Memory B cell (primary cell): ENCODE measurements at places on chromosomes 2 and 18.

DNA sequence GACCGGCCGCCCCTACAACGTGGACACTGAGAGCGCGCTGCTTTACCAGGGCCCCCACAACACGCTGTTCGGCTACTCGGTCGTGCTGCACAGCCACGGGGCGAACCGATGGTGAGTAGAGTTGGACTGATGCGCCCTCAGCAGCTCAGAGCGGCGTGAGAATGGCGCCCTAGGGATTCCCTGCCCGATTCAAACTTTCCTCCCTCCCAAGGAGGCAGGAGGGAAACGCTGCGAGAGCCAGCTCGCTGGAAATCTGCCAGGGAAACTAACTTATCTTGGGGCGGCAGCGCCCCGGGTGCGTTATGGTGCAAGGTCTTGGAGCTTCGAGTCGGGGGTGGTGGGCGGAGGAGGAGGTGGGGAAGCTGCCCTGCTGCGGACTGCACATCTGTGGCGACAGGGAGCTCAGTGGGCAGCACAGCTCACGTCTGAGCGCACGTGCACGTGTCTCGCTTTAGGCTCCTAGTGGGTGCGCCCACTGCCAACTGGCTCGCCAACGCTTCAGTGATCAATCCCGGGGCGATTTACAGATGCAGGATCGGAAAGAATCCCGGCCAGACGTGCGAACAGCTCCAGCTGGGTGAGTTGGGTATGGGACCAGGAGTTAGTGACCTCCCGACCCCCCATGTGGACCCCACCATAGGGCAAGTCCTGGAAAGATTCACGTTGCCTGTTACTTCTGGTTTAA is 697 bp downstream of the ITGA4 start:
- peak; percentile 48 for DNase-seq
- peak overlapping the region; percentile 95 for H3K4me3 ChIP-seq

DNA sequence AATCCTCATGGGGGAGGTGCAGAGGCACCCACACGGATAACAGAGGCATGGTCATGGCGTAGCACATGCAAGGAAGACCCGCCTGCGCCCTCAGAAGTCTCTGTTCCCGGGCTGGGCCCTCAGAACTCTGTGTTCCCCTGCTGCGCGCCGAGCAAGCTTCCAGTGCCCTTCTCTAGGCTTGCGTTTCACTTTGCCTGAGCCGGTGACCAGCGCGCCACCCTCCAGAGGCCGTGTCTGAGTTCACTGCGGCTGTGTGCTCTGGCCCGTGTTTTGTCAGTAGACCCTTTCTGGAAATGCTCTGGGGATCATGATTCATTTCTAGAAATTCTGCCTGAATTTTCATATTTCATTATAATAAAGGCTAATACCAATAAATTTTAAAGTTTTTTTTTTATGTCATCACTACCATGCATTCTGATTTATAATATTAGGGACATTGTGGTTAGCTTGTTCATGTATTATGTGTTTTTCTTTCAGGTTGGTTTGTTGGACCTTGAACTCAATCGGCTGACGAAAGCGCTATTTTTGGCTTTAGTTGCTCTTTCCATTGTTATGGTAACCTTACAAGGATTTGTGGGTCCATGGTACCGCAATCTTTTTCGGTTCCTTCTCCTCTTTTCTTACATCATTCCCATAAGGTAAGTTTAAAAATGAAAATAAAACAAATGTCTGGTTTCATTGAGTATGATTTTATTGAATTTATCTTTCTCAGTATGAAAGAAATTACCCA is 142.7 kb upstream of the NFATC1 start:
- H3K4me1 ChIP-seq, result peaks cover 8% of the 10 kb centered on the region
- no peak for DNase-seq
- peaks cover 18% of the 10 kb centered on the region for H3K36me3 ChIP-seq
- no peaks in the 10 kb centered on the region for H3K27me3 ChIP-seq
- peak overlapping the region; percentile 18 for H3K27ac ChIP-seq
- no peak overlapping the region for H3K4me3 ChIP-seq

- H3K27ac ChIP-seq, result no peak overlapping the region
- H3K4me1 ChIP-seq, result no peaks in the 10 kb centered on the region
- H3K27me3 ChIP-seq, result peaks cover 5% of the 10 kb centered on the region
Measured at GRCh38 chr2:96104487-96104861, 11.9 kb downstream of the ADRA2B start.

DNA sequence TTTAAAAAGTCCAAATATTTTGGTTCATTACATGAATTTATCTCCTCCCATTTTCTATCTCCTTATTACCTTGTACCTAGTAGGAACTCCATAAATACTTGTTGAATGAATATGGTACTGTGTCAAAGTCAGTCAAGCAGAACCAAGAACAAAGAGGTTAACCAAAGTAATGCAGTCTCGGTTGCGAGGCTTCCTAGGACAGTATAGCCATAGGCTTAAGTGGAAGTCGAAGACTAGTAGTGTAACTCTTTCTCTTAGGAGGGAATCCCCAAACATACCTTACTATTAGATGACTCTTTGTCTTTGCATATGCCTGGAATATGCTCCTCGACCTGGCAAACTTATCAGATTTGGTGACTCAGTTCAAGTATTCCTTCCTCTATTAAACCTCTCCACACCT is 4.8 kb downstream of the LIPT1 start:
- H3K27ac ChIP-seq, result peak overlapping the region; percentile 85
- H3K4me3 ChIP-seq, result no peak overlapping the region
- H3K36me3 ChIP-seq, result peaks cover 18% of the 10 kb centered on the region
- no peak for DNase-seq
- peaks cover 24% of the 10 kb centered on the region for H3K4me1 ChIP-seq

GRCh38 chr2:62611854-62612253 is 93.7 kb upstream of the EHBP1 start:
- no peak for DNase-seq
- no peak overlapping the region for H3K4me3 ChIP-seq
- H3K27ac ChIP-seq, result no peak overlapping the region
- H3K36me3 ChIP-seq, result no peaks in the 10 kb centered on the region

DNA sequence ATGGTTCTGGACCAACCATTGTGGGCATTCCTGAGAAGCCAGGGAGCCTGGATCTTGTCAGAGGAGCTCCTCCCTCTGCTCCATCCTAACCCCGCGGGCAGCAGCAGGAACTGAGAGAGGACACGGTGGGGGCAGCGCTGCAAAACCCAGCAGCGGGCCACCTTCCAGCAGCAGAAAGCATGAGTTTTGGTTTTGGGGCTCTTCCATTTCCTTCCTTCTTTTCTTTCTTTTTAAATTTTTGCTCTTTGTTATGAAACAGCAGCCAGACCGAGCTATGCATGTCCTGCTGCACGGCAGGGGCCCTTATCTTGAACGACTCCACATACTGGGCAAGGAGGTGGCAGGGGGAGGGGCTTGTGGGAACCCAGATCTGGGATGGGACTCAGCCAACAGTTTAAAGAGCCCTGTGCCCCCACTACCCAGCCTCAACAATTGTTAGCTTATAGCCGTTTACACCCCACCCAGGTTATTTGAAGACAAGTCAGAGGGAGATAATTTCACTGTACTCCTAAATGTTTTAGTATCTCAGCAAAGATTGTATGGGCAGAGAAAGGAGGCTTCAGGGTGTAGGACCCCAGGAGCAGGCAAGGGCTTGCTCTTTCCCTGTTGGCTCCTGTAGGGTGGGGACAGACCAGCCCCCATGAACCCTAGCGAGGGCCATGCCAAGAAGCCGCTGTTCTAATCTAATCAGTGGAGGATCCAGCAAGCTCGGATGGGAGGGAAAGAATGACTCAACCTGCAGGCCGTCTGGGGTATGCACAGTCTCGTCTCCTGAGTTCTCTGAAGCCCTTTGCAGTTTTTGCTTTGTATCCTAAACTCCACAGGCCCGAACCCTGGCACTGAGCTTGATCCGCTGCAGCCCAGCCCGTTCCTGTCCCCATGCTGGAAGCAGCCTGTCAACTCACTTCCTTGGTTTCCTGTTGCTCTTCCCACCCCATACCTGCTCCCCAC is 75.3 kb downstream of the LRRFIP1 start:
- peaks cover 66% of the 10 kb centered on the region for H3K4me1 ChIP-seq
- peaks cover 10% of the 10 kb centered on the region for H3K36me3 ChIP-seq
- DNase-seq, result no peak

GRCh38 chr2:48529194-48529593 is 760 bp upstream of the STON1 start:
- peaks cover 3% of the 10 kb centered on the region for H3K36me3 ChIP-seq
- no peak overlapping the region for H3K27ac ChIP-seq
- H3K27me3 ChIP-seq, result peaks cover 11% of the 10 kb centered on the region
- H3K4me3 ChIP-seq, result peak overlapping the region; percentile 11

DNA sequence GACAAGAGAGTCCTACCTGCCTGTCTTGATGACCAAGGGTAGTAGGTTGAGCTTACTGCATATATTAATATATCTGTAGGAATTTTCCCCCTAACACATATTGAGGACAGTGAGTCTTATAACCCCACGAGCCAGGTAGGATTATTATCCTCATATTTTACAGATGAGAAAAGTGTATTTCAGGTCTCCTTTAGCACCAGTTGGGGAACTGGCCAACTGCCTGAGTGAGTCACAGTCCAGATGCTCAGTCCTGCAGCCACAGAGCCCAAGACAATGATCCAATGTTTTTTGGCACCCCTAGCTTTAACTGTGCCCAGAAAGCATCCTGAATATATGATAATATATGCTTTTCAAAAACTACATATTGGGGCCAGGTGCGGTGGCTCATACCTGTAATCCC is 30.8 kb upstream of the GLS start:
- H3K4me3 ChIP-seq, result no peak overlapping the region
- DNase-seq, result no peak
- H3K36me3 ChIP-seq, result peaks cover 1% of the 10 kb centered on the region
- H3K4me1 ChIP-seq, result peaks cover 5% of the 10 kb centered on the region
- no peaks in the 10 kb centered on the region for H3K27me3 ChIP-seq
- no peak overlapping the region for H3K27ac ChIP-seq

DNA sequence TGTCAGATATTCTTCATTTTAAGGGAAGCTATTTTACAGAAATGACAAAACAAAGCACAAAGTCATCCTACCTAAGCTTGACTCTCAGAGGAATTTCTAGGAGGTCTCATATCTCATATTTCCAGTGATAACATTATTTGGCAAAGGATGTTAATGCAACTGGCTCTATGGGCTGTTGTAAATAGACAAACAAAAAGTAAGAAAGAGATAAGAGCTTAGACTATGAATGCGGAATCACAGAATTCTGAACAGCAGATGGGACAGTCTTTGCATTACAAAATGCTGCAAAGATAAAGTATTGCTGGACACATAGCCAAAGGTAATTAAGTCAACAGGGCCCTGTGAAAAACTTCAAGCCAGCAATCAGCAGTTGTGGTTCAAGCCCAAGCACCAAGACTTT is 23.9 kb downstream of the PIAS2 start:
- H3K4me3 ChIP-seq, result no peak overlapping the region
- no peaks in the 10 kb centered on the region for H3K27me3 ChIP-seq
- peaks cover 22% of the 10 kb centered on the region for H3K4me1 ChIP-seq
- H3K36me3 ChIP-seq, result peaks cover 23% of the 10 kb centered on the region
- no peak overlapping the region for H3K27ac ChIP-seq

GRCh38 chr2:109285244-109285651 is 156.2 kb downstream of the SH3RF3 start:
- no peaks in the 10 kb centered on the region for H3K27me3 ChIP-seq
- no peaks in the 10 kb centered on the region for H3K4me1 ChIP-seq
- DNase-seq, result no peak

GRCh38 chr18:1488957-1489356 is 584.3 kb downstream of the ADCYAP1 start:
- no peak overlapping the region for H3K4me3 ChIP-seq
- no peak for DNase-seq
- H3K4me1 ChIP-seq, result no peaks in the 10 kb centered on the region
- H3K36me3 ChIP-seq, result no peaks in the 10 kb centered on the region
- H3K27ac ChIP-seq, result no peak overlapping the region

DNA sequence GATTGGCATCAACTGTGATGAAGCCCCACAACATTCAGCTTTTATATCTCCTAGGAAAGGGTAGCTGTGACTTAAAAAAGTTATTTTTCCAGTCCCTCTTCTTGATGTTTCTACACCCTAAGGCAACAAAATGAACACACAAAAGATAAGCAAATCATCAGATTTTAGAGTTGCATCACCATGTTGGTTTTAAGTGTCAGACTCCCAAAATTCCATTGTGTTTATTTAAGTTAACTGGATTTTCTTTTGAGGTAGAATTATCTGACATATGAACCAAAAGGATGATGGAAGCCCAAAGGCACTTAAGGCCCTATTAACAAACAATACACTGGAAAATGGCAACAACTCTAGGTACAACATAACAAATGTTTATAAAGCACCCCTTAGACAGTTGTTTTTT is 261.7 kb upstream of the SLC39A10 start:
- H3K4me3 ChIP-seq, result no peak overlapping the region
- H3K4me1 ChIP-seq, result no peaks in the 10 kb centered on the region
- H3K27ac ChIP-seq, result no peak overlapping the region
- no peak for DNase-seq
- no peaks in the 10 kb centered on the region for H3K36me3 ChIP-seq
- H3K27me3 ChIP-seq, result no peaks in the 10 kb centered on the region

- H3K27me3 ChIP-seq, result no peaks in the 10 kb centered on the region
- peaks cover 21% of the 10 kb centered on the region for H3K36me3 ChIP-seq
- no peak overlapping the region for H3K27ac ChIP-seq
- no peak for DNase-seq
- peaks cover 12% of the 10 kb centered on the region for H3K4me1 ChIP-seq
Measured at GRCh38 chr18:46268671-46269070, 164.5 kb downstream of the HAUS1 start.

DNA sequence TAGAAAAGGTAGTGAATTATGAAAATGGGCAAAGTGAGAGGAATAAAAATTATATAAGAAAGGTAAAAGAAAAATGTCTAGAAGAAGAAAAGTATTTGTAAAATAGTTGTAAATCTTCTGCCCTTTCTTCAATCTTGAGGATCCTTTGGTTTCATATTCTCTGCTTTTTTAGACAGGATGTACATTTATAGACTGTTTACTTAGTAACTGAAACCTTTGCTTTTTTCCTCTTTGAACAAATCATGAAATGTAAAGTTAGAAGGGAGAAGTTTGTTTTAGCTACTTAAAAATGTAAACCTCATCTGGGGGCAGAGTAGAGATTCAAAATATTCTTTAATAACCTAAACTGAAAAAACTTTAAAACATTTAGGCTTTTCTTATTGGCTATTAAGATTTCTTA is 150.4 kb upstream of the ITGA4 start:
- peak overlapping the region; percentile 47 for H3K4me3 ChIP-seq
- no peaks in the 10 kb centered on the region for H3K36me3 ChIP-seq
- peak overlapping the region; percentile 95 for H3K27ac ChIP-seq
- peaks cover 45% of the 10 kb centered on the region for H3K4me1 ChIP-seq

DNA sequence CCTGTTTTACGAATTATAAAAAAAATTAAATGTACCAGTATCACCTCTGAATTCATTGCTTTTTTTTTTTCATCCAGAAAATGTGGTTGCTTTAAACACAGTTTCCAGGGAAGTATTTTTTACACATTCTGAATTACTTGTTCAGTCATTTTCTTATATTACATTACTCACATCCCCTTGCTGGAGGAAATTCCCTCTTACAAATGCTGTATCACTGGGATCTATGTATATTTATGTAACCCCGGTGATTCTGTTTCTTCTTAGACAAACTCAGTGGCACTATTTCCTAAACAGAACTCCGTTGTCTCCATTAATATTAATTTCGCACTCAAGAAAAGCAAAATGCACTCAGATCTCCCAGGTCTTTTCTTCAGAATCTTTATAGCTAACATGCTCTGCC is 1078.5 kb upstream of the ZEB2 start:
- H3K4me3 ChIP-seq, result no peak overlapping the region
- no peak for DNase-seq
- no peaks in the 10 kb centered on the region for H3K27me3 ChIP-seq
- H3K36me3 ChIP-seq, result no peaks in the 10 kb centered on the region

GRCh38 chr2:15584767-15585469 is 6.8 kb upstream of the DDX1 start:
- no peaks in the 10 kb centered on the region for H3K36me3 ChIP-seq
- H3K27ac ChIP-seq, result no peak overlapping the region
- H3K4me1 ChIP-seq, result peaks cover 10% of the 10 kb centered on the region
- DNase-seq, result no peak
- no peaks in the 10 kb centered on the region for H3K27me3 ChIP-seq
- no peak overlapping the region for H3K4me3 ChIP-seq
